ENCODE measurements at places on chromosomes 2 and 18.
A peak's percentile ranks its signal among the peaks of the same experiment; 100 is the strongest.

- DNase-seq, result no peak
Measured at GRCh38 chr2:241817126-241817820, 8.3 kb downstream of the NEU4 start.

DNA sequence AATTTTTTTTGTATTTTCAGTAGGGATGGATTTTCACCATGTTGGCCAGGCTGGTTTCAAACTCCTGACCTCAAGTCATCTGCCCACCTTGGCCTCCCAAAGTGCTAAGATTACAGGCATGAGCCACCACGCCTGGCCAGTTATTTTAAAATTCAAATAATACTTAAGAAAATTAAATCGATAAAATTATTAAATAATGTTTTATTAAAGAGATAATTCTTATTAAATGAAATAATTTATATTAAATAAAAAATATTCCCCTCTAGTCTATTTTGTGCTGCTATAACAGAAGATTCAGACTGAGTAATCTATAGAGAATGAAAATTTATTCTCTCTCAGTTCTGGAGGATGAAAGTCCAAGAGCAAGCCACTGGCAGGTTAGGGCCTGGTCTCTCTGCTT lies 61.2 kb downstream of the PDK1 start:
- DNase-seq, result no peak

DNA sequence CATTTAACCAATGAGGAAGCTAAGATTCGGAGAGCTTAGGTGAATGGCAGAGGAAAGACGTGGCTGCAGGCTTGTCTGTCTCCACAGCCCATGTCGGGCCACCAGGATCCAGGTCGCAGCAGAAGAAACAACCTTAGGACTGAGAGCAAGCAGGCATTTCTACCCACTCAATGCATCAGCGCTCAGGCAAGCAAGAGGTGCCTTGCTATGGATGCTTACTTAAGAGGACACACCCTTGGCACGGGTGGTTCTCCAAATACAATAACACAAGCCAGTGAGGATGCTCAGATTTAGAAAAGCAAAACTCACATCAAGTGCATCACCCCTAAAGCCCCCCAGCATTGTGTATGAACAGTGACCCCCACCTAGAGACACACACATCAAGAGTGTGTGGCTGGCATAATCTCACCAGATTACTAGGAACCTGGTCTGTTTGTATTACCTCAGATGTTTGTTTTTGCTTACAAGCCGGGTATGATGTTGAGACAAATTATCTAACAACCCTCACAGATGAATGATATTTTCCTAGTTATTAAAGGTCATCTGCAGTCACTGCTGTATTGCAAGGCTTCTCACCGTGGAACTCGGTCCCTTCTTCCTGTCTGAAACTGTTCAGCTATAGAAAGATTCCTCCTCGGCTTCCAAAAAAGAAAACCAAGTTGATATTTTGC lies 34.2 kb upstream of the NPAS2 start:
- no peak for DNase-seq

GRCh38 chr2:163859951-163860350 lies 124.1 kb upstream of the FIGN start:
- DNase-seq, result no peak

DNA sequence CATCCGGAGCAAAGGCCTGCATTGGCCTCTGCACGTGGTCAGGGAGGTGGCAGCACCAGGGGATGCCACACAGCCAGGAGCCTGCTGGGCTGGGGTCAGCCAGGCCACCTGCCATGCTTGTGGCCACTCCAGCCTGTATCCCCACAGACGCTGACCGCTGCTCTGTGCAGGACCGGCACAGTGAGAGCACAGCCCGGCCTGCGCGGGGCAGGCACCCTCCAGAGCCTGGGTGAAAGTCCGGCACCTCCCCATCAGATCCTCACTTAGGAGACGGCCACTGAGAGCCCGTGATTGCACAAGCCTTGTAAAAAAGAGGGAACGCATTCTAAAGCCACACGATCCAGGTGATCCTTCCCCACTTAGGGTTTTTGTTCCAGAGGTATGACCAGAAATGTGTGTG lies 42.2 kb downstream of the TWIST2 start:
- DNase-seq, result no peak

DNA sequence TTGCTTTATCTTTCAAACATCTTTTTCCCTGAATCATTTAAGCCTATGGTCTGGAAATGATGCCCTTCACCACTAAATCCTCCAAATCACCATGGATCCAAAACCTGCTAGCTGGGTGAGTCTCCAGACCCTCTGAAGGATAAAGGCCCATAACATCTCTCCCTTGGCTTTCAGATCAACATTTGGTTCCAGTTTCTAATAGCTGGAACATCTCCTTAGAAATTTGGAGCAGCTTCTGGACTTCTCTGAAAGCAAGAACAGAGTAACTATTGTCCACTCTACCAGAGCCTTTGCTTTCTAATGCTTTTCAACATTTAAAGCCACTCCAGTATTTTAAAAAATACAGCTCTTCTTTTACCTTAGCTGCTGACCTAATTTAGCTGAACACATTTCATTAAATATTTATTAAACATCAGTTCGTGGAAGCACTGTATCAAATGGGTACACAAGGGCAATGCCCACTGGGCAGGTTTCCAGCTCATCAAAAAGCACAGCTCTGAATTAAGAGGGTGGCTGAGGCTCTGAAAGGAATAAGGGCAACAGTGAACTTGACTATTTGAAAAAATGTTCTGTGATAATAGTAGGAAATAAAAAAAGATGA lies 75.3 kb downstream of the GALNT3 start:
- no peak for DNase-seq

DNA sequence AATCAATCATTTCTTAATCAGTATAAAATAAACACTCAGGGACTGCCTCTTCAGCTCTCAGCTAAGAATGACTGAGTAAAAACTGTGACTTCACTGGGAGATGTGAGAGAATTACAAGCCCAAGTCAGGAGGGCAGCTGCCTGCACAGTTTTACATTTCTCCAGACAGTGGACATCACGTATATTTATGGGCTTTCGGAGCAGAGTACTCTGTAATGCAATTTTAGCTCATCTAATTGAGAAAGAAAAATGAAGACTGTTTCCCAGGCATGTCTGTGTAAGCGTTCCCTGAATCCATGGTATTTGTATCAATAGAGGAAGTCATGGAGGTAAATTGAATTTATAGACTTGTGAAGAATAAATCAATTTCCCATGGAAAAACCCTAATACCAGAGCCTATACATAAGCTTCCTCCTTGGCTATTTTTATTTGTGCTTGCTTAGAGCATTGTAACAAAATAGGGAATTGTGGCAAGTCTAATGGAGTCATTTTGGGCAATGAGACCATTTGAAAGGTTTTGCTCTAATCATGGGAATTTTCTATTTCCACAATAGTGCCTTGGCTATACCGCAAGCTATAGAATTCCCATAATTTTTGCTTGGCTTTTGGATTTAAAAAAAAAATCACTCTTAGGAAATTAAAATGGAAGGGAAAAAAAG lies 87.2 kb downstream of the SLC5A7 start:
- DNase-seq, result no peak

DNA sequence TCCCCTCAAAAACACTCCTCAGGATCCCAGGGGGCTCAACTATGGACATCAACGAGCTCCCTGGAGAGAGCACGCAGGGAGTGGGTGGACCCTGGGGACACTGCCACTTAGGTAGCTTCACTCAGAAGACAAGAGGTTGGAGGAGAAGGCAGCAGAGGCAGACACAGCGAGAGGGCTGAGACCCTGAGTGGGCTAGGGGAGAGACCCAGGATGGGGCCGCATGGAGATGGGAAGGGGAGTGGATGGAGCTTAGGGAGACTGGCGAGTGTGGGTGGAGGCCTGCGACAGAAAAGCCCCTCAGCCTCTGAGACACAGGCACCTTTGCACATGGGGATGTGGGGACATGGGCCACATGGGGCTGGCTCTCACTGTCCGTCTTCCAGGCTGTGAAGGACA lies 70.9 kb downstream of the ASB1 start:
- no peak for DNase-seq

DNA sequence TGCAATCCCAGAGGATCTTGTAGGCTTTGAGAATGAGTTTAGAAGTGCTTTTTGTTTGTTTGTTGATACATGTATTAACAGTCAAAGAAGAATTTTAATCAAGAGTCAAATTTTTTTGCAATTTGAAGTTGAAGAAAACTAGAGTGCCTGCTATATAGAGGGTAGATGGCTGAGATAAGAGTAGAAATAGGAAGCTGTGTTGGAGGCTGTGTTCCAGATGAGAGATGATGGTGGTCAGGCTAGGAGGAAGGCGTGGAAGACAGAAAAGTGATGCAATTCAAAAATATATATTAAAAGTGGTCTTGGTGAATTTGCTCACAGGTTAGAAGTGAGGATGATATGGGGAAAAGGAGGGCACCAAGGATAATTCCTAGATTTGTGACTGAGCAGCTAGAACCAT lies 978.3 kb downstream of the BCL11A start:
- no peak for DNase-seq

DNA sequence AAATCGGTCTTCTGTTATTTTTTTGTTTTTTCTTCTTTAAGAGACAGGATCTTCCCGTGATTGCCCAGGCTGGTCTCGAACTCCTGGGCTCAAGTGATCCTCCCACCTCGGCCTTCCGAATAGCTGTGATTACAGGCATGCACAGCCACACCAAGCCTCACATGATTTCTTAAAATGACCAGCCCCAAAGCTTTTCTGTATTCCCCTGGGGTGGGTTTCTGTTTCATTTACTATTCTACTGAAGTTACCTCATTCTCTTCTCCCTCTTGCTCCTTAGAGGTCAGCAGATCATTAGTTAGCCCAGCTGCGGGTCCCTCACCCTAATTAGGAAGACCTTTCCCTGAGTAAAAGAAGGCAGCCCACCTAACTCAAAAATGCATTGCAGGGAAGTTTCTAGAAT lies 27.6 kb downstream of the SLC1A4 start:
- DNase-seq, result no peak

DNA sequence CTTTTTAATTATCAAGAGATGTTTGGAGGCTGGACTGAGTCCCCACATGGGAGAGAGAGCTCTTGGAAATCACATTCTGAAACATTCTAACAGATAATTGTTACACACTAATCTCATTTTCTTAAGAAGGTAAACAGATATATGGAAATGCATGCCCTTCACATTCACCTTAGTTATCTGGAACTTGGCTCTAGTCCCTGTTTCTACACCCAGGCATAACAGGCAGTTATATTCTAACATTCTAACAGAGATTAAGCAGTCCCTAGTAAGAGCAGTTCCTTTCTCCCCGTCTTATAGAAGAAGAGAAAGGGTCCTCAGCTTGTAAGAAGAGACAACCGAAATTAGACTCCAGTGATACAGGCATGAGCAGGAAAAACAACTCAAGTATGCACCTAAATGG lies 385.4 kb downstream of the SOX11 start:
- no peak for DNase-seq

- no peak for DNase-seq
Measured at GRCh38 chr2:2640371-2640770, 309.3 kb upstream of the MYT1L start.

DNA sequence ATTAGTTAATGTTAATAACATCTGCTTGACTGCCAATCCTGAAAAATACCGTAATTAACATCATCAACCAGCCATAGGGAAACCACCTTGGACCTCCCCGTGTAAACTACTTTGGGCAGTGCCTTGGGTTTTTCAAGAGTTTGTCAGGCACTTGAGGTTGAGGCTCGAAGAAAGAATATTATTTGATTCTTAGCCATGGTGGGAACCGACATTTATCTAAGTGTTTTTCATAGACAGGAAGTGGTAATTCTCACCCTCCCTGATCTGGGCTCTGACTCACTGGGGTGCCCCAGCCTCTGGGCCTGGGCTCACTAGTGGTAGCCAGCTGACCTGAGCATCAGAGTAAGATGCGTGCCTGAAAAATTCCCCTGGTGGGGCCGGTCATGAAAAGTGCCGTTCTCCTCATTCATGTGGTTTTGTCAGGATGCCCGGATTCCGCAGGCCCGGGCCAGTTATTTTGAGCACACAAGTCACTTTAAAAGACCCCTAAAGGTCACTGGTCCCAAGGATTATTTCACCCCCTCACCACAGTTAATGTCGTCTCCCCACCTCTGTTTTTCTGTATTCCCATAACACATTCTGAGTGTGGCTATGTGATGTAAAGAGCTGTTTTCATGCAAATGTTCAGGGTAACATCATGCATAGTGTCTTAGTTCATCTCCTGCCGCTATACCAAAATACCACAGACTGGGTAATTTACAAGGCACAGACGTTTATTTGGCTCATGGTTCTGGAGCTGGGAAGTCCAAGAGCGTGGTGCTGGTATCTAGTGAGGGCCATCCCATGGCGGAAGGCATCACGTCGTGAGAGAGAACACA lies 21.6 kb upstream of the SPATA3 start:
- peak; percentile 49 for DNase-seq

DNA sequence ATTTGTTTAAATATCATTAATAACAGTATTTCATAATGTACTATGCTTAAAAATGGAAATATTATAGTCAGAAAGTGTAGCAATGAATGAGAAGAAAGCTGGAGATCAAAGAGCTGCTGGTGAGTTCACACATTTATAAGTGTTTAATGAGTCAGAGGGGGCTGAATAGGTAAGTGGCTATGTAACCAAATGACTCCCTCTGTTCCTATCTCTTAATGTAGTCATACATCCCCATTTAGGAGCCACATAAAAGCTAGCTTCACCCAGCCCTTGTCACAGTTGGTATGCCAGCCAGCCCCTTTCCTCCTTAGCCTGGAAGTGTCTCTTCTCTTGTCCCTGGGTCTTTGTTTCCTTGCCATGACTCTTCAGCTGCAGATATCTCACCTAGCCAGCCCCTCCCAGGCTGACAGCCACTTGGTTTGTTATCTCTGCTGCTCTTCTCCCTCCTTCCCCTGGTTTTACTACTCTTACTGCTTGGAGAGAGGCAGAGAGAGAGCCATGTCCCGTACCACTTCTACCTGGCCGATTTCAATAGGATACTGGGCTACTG lies 438.6 kb upstream of the HNMT start:
- DNase-seq, result no peak

DNA sequence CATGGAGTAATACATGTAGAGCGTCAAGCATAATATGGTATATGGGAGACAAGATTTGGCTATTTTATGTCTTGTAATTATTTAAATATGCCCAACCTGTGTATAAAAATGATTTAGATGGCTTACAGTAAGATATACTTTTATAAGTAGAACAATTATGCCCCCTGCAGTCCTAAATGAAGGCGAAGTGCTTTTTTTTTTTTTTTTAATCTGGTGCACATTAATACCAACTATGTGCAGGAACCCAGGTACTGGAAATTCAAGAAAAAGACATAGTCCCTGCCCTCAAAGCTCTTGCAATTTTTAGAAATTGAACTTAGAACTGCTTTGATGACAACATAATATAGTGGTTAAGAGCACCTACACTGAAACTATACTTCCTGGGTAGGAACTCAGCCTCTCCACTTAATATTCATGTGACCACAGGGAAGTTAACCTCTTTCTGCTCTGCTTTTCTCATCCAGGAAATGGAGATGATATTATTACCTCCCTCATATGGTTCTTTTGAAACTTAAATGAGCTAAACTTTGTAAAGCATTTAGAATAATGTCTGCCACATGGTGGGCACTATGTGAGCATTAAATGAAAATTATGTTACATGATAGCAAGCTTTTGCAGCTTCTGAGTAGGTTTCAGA lies 38.1 kb downstream of the AFTPH start:
- no peak for DNase-seq
